ENCODE measurements at places on chromosomes 5 and 9. TPM values are rescaled to one million over a fixed set of nuclear protein-coding genes. Genes with fewer than 3 reads are reported as not detected.

GRCh38 chr5:149671544-149671943 is 58.6 kb upstream of the PPARGC1B start:
- DNase-seq: no peak

PRDM9 gene
- not detected for total RNA-seq

DNA sequence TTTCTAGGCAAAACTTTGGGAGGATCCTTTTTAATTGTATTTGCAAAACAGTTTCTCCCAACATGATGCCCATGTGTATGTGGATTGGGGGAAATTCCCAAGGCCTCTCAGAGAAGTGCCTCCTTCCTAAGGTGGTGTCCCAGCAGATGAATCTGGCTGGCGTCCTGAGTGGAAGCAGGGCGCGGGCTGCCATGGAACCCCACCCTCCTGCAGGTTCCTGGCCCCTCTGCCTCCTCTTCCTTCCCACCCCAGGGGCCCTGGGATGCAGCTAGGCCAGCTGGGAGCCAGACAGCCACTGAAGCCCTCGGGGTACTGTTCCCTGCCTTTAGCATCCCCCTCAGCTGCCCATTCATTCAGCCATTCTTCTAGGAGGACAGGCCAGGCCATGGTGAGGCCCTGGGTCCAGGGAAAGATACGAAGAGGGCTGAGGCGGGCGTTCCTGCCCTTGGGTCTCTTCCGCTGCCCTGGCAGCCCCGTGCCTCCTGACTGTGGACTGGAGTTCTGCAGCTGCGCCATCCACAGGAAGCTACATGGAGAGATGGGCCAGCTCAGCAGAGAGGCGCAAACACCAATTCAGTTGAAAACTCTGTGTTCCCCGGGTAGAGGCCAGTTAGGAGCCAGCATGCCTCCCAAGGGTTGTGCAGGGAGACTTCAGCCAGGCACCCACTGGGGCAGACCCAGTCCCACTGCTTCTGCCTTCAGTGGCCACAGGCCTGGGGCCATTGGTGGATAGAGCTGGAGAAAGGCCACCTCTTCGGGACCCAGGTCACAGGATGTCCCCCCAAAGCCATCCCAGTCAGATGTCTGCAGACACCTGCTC is 36.5 kb downstream of the ADAMTS2 start:
- DNase-seq: no peak

GRCh38 chr5:158940977-158941376 is 158.7 kb downstream of the EBF1 start:
- DNase-seq: no peak

STRBP gene
- total RNA-seq: 34.1 TPM

DNA sequence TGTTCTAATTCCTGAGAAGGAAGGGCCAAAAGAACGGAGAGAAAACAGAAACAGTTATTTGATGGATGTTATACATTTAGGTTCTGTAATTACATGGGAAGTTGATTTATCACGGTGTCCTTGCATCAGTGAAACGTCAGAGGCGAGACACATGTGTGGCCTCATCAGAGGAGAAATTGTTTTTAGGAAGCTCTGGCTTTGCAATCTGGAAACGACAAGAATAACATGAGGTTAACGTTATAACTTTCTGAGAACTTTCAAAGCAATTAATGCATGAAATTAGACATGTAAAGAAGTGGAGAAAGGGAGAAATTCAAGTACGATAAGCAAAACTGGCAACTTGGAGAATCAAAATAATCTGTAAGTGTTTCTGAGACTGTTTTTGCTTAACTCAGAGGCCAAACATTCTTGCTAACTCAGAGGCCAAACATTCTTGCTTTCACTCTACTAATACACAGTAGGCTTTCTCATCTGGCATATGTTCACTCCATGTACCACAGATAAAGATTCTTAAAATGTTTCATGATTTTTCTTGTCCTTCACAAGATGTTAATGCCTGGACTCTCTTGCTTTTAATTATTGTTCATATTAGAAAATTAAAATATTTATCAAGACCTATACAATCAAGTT is 933.0 kb downstream of the TLE4 start:
- no peak for DNase-seq

DNA sequence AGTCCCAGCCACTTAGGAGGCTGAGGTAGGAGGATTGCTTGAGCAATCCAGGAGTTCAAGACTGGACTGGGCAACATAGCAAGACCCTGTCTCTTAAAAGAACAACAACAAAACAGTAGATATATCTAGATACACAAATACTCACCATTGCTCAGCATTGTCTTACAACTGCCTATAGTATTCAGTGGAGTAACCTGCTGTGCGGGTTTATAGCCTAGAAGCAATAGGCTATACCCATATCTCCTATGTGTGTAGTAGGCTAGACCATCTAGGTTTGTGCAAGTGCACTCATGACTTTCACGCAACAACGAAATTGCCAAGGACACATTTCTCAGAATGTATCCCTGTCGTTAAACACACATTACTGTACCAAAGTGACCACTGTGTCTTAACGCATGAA is 44.7 kb downstream of the SLIT3 start:
- no peak for DNase-seq

- DNase-seq: no peak
Measured at GRCh38 chr5:14286574-14287421, 143.7 kb downstream of the TRIO start.

CHSY3 gene
- 6.7 TPM for total RNA-seq

NME5 gene
- 4.1 TPM for total RNA-seq

DNA sequence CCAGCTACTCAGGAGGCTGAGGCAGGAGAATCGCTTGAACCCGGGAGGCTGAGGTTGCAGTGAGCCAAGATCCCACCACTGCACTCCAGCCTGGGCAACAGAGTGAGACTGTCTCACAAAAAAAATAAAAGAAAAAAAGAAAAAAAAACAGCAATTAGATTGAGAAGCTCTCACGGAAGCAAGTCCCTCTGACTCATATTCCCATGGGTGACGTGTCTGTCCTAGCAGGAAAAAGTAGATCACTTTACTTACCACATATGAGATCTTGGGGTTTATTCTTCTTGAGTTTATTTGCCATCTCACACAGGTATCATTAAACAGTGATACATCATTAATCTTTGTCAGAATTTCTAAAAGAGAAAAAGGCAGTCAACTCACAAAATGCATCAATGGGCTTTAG is 62.6 kb downstream of the SUSD1 start:
- no peak for DNase-seq

- DNase-seq: peak; percentile 34
Measured at GRCh38 chr9:4887556-4887955, 94.8 kb downstream of the RCL1 start.

DNA sequence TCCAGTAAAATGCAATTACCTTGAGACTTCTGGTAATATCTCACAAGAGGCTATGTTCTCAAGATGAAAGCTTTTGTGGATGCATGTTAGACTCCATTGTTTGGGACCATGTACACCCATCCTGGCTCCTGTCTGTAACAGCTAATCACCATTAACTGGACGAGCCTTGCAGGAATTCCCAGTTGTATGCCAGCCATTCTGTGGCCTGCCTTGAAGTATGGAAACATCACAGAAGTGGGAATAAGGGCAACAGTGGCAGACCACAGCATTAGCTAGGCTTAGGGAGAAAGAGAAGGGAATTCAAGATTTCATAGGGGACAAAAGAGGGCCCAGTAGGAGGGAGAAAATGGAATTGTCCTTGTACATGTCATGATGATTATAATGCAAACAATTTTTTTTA is 79.0 kb downstream of the RORB start:
- DNase-seq: no peak

GAPT gene
- not detected for total RNA-seq

P4HA2 gene
- 51.3 TPM for total RNA-seq

DNA sequence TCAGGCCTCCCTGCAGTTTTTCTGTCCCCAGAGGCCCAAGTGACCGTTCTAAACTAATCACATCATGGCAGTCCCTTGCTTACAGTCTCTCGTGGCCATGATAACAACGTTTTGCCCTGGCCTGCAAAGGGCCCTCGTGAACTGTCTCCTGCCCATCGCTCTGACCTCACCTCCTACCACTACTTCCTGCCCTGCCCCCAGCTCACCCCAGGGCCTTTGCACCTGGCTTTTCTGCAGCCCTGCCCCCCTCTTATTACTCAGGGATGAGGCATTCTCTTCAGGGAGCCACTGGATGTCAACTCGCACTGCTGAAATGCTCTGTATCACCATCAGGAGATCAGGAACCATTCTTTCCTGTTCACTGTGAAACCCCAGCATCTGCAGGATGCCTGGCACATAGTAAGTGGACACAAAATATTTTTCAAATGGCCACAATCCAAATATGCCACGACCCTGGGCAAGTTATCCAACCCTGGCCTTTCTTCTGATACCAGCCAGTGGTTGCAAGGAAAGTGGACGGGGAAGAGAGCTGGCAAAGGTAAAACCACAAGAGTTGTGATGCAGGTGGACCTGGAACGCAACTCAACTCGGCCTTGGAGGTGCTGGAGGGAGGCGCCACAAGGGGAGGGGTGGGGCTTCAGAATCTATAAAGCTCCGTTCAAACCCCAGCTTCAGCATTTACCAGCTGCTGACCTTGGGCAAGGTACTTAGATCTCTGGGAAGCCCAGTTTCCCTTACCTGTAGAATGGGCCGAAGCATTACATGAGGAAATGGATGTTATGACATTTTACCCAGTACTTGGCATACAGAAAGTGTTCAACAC is 1.7 kb downstream of the SNCB start:
- DNase-seq: no peak

- DNase-seq: no peak
Measured at GRCh38 chr5:66285343-66285922, 141.3 kb downstream of the SREK1 start.

DNA sequence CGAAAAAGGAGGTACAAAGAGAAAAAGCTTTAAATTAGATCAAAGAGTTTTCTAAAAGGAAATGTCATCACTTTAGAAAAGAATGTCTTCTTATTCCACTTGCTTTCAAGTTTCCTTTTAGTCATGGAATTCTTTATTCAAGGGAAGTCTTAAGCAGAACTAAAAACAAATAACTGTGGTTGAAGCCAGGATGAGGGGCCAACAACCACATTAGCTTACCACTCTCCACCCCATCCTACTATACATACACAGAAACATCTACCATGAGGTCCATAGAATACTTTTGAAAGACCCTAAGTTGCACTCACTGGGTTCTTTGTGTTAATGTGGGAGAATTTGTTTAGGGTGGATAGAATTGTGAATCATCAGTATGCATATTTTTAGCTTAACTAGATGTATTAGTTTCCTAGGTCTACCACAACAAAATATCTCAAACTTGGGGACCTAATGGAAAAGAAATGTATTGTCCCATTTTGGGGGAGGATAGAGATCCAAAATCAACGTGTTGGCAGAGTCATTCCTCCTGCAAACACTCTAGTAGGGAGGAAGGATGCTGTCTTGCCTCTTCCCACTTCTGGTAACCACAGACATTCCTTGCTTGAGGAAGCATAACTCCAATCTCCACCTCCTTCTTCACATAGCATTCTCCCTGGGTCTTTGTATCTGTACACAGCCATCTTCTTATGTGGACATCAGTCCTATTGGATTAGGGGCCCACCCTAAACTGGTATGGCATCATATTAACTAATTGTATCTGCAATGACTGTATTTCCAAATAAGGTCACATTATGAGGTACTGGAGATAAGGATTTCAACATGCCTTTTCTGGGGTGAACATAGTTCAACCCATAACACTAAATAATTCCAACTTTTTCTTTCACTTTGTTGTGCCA is 239.4 kb downstream of the LURAP1L start:
- peak; percentile 68 for DNase-seq

DNA sequence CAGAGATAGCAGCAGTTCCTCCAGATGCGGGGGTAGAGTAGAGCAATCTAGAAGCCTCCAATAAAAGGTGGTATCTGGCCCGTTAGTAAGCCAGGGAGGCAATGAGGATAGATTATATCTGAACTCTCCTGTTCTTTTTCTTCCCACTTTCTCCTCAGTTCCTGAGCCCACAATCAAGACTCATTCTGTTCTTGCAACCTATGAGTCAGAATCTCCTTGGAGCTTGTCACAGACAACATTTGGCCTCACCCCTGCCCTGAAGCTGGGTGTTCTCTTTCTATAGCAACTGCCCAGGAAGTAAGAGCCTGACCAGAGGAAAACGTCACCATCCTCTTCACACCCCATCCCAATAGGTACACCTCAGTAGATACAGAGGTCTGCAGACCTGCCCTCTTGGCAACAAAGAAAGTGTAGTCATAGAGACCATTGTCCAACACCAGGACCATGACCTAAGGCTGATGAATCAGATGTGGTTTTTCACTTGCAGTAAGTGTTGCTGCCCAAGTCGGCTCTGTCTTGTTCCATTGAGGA is 76.3 kb upstream of the PCA3 start:
- DNase-seq: no peak

SLC6A3 gene
- not detected for total RNA-seq

PCDHA5 gene
- 1.8 TPM for total RNA-seq

FGF18 gene
- total RNA-seq: 50.3 TPM

DNA sequence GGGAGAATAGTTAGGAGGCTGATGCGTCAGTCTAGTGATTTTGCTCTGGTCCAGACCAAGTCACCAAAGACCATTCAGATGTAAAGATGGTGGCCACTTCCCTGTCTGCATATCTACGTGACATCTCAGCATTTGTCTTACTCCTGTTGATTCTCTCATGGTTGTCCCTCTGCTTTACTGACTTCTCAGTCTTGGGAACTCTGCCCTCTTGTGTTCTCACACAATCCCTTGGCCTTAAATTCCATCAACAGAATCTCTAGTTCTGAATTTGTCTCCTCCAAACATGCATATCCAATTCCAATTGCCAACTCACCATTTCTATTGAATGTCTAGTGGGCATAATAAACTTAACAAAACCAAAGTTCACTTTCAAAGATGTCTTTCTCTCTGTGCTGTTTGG is 147.8 kb downstream of the SLC24A2 start:
- DNase-seq: peak; percentile 30

TAF1L gene
- total RNA-seq: not detected

GRCh38 chr5:110838961-110839360 is 100.2 kb downstream of the SLC25A46 start:
- DNase-seq: no peak

DNA sequence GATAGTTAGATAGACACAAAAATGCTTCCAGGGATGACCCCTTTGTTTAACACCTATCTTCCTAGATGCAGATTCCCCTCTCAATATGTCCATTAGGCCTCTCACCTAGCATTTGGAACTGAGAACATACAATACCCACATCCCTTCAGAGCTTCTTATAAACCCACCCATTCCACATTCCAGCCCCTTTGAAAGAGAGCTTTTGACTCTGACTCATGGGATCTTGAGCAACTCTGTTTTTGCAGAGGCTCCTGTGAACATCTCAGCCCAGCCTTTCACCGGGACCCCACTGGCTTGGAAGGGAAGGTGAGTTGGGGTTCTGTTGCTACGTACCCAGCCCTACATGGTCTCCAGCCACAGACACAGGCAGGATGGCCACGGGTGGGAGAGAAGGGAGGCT is 195.5 kb downstream of the FRMD3 start:
- DNase-seq: no peak

GRCh38 chr5:329768-330167 is 8.3 kb downstream of the AHRR start:
- DNase-seq: no peak

GRCh38 chr9:115627511-115627910 is 509.6 kb upstream of the TNC start:
- no peak for DNase-seq

DNA sequence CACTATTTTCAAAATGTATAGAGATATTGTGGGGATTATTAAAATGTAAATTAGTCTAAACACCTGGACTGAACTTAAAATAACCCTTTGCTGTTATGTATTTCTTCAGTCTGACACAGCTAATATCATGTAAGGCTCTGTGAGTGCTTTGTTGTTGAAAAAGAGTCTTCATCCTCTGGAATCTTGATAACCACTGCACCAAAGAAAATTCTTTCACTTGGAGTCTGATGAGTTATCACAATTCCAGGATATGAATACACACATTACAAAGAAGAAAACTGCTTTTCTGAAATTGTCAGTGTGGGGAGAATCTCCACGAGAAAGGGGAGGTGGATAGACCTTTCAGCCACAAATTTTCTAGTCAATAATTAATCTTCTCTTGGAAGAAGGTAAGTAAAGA is 42.3 kb upstream of the TARS1 start:
- no peak for DNase-seq

Data from cardiac muscle cell (in vitro differentiated cells and primary cell).